ENCODE measurements at places on chromosomes 11 and 22. TPM values are rescaled to one million over a fixed set of nuclear protein-coding genes. Genes with fewer than 3 reads are reported as not detected.
A peak's percentile ranks its signal among the peaks of the same experiment; 100 is the strongest.

DNA sequence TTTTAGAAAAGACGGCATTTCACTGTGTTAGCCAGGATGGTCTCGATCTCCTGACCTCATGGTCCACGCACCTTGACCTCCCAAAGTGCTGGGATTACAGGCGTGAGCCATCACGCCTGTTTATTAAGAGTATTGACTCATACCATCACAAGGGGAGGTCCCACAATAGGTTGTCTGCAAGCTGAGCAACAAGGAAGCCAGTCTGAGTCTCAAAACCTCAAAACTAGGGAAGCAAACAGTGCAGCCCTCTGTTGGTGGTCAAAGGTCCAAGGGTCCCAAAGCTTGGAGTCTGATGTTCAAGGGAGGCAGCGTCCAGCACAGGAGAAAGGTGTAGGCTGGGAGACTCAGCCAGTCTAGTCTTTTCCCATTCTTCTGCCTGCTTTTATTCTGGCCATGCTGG, 32.8 kb upstream of the LDLRAD3 start:
- H3K4me1 ChIP-seq, result no peaks in the 10 kb centered on the region
- H3K36me3 ChIP-seq, result no peaks in the 10 kb centered on the region
- no peak for DNase-seq
- H3K4me3 ChIP-seq, result no peak overlapping the region
- no peak overlapping the region for H3K27ac ChIP-seq
- H3K27me3 ChIP-seq, result no peaks in the 10 kb centered on the region

DNA sequence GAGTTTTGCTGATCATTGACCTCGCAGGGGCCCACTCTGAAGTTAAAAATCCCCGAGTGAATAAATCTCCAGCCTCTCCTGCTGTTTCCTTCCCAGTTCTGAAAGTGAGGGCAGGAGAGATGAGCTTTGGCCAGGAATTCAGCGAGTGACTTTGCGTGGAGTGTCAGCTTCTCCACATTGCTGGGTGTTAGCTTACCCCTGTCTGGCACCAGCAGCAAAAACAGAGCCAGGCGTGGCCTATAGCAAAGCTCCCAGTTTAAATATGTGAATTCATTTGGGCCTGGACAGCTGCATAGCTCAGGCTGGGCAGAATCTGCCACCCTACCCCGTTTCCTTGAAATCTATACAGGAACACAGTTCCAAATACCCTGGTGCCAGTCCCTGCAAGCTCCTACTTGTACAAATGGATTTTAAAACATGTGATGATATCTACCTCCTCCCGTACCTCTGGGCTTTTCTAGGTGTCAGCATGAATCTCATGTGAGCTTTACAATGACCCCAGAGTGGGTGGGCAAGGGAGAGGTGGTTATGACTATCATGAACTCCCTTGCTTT, 25.6 kb downstream of the TIMP3 start:
- H3K4me3 ChIP-seq, result no peak overlapping the region
- H3K27me3 ChIP-seq, result peaks cover 7% of the 10 kb centered on the region
- no peak overlapping the region for H3K27ac ChIP-seq
- no peak for DNase-seq

DNA sequence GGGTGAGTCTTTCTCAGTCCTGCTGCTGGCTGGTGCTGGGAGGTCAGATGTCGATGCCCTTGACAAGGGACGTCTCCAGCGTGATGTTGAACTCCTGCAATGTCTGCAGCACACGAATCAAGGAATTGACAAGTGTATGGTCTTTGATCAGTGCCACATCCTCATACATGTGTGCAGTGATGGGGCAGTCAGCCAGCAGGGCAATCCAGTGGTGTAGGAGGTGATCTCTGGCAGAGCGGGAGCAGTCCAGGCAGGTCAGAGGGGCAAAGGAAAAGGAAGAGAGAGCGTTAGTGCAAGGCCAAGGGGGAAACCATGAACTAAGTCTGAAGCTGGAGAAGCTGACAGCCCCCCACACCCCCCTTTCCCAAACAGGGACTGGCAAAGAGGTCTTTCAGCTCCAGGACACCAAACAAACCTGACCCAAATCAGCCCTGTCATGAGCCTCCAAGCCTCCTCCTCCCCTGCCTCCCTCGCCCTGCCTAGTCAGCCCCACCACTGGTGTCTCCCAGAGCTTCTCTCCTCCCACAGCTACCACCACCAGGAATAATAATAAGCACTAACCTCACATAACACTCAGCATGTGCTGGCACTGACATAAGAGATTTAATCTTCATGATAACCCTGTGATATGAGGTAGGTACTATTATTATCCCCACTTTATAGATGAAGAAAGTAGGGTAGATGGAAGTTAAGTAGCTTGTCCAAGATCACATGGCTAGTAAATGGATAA, 48.4 kb upstream of the SCUBE2 start:
- no peak overlapping the region for H3K27ac ChIP-seq
- no peak overlapping the region for H3K4me3 ChIP-seq
- DNase-seq, result no peak
- no peaks in the 10 kb centered on the region for H3K27me3 ChIP-seq
- peaks cover 3% of the 10 kb centered on the region for H3K4me1 ChIP-seq

DNA sequence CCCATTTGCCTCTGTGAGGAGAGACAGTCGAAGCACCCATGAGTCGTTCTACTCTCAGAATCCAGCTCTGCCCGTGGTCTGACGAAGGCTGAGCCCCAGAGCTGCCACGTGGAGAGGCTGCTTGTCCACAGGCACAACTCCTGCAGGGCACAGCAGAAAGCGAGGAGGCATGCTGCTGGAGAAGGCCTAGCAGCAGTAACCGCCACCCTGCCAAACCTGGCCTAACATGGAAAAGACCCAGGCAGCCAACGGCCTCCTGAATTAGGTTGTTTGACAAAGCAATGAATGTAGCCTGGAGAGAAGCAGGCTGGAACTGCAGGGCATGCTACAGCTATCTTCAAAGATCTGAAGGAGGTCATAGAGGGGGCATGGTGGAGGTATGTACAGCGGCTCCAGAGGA, 89.7 kb downstream of the SNX19 start:
- H3K27ac ChIP-seq, result no peak overlapping the region
- no peaks in the 10 kb centered on the region for H3K4me1 ChIP-seq
- no peaks in the 10 kb centered on the region for H3K36me3 ChIP-seq
- H3K4me3 ChIP-seq, result no peak overlapping the region
- no peak for DNase-seq
- no peaks in the 10 kb centered on the region for H3K27me3 ChIP-seq

- DNase-seq, result no peak
- H3K4me1 ChIP-seq, result no peaks in the 10 kb centered on the region
- peaks cover 22% of the 10 kb centered on the region for H3K36me3 ChIP-seq
- no peak overlapping the region for H3K27ac ChIP-seq
Measured at GRCh38 chr11:60925868-60926267, 1.6 kb downstream of the TMEM132A start.

DNA sequence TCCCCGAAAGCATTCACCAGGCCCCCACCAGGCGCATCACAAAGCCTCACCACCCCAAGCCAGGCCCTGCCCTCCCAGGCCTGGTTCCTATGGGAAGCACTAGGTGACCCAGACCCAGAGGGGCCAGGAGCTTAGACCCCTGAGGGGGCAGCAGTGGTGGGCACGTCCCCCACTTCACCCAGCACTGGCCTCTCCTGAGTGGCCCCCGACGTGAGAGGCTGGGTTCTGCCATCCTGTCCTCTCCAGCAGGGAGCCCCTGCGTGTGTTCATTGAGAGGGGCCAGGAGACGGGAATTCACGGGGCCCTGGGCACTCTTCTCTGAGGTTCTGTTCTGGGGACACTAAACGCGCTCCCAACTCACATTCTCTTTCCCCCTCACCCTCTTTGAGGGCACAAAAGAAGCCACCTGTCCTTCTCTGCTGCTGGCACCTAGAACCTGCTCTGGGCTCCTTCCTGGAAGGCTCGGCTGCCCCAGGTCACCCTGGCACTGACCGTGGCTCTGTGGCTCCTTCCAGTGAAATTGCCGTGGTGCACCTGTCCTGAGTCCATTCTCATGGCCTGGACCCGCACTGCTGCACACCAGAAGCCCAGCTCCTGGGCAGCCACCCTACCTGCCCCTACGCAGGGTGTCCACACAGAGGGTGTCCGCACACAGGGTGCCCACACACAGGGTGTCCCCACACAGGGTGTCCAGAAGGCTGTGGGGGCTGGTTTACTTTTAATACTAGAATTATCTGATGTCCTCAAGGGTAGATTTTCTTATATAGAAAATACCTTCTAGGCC, 12.2 kb downstream of the PTDSS2 start:
- DNase-seq, result no peak
- H3K36me3 ChIP-seq, result peaks cover 13% of the 10 kb centered on the region
- no peak overlapping the region for H3K27ac ChIP-seq

DNA sequence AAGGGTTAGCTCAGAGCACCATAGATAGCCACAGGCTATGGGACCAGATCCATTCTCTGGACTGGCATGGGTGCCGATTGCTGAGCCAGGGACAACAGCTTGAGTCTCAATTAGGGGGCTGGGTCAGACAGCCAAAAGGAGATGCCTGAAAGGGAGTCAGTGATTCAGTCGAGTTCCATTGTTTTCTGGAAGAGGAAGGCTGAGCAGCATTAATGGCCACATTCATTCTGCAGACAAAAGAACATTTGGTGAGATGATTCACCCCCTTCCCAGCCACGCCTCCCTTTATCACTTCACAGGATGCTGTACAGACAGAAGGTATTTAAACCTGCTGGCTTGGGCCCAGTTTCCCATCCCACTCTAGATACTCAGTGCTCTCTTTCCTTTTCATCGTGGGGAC, 131.9 kb downstream of the ADAMTS15 start:
- H3K4me3 ChIP-seq, result no peak overlapping the region
- no peak for DNase-seq
- H3K36me3 ChIP-seq, result no peaks in the 10 kb centered on the region
- H3K27me3 ChIP-seq, result peaks cover 2% of the 10 kb centered on the region
- H3K4me1 ChIP-seq, result no peaks in the 10 kb centered on the region

GRCh38 chr22:21054714-21055563, 9.2 kb downstream of the LRRC74B start:
- DNase-seq, result no peak
- no peak overlapping the region for H3K27ac ChIP-seq
- no peaks in the 10 kb centered on the region for H3K36me3 ChIP-seq
- H3K4me1 ChIP-seq, result peaks cover 10% of the 10 kb centered on the region

DNA sequence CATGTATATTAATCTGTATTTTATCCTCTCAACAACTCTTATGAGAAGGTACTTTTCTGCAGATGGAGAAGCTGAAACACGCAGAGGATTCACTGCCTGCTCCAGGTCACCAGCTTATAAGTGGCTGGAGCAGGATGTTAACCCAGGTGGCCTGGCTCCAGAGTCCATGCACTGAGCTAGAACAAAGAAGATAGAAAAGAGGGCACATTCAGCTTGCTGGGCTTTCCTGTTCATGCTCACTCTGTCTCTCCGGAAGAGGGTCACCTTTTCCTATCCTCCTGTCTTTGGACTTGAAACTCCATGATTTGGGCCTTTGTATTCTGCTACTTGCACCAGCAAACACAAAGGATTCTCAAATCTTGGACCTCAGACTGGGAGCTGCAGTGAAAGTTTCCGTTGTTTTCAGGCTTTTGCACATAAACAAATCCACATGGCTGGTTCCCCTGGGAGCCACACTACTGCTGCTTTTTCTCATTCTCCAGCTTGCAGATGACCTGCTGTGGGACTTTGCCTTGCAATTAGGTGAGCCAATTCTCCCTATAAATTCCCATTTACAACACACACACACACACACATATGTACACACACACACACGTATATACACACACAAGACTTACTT, 117.3 kb upstream of the GRK3 start:
- DNase-seq, result no peak
- H3K36me3 ChIP-seq, result no peaks in the 10 kb centered on the region
- H3K27me3 ChIP-seq, result no peaks in the 10 kb centered on the region

GRCh38 chr22:29139965-29140782, 65.5 kb upstream of the EMID1 start:
- no peak for DNase-seq
- no peaks in the 10 kb centered on the region for H3K4me1 ChIP-seq
- no peaks in the 10 kb centered on the region for H3K36me3 ChIP-seq
- H3K27me3 ChIP-seq, result no peaks in the 10 kb centered on the region
- H3K27ac ChIP-seq, result no peak overlapping the region

- H3K27me3 ChIP-seq, result no peaks in the 10 kb centered on the region
- DNase-seq, result no peak
- no peak overlapping the region for H3K27ac ChIP-seq
- no peaks in the 10 kb centered on the region for H3K36me3 ChIP-seq
- H3K4me1 ChIP-seq, result no peaks in the 10 kb centered on the region
- H3K4me3 ChIP-seq, result no peak overlapping the region
Measured at GRCh38 chr11:37946155-37946766, 1348.2 kb upstream of the RAG2 start.

- H3K27ac ChIP-seq, result no peak overlapping the region
- no peak for DNase-seq
- no peaks in the 10 kb centered on the region for H3K4me1 ChIP-seq
- H3K4me3 ChIP-seq, result no peak overlapping the region
- no peaks in the 10 kb centered on the region for H3K36me3 ChIP-seq
Measured at GRCh38 chr11:69490516-69490915, 9.1 kb downstream of the LINC01488 start.

GRCh38 chr11:57357856-57358255, 19.7 kb downstream of the P2RX3 start:
- DNase-seq, result no peak
- H3K4me3 ChIP-seq, result no peak overlapping the region
- H3K27me3 ChIP-seq, result peaks cover 13% of the 10 kb centered on the region
- no peaks in the 10 kb centered on the region for H3K36me3 ChIP-seq
- H3K27ac ChIP-seq, result no peak overlapping the region

- no peak overlapping the region for H3K27ac ChIP-seq
- H3K36me3 ChIP-seq, result peaks cover 3% of the 10 kb centered on the region
- H3K4me1 ChIP-seq, result no peaks in the 10 kb centered on the region
- H3K4me3 ChIP-seq, result no peak overlapping the region
Measured at GRCh38 chr22:39685336-39686177, 115.0 kb downstream of the CACNA1I start.

GRCh38 chr22:41106122-41106968, 14.0 kb downstream of the EP300 start:
- H3K36me3 ChIP-seq, result peaks cover 15% of the 10 kb centered on the region
- H3K27me3 ChIP-seq, result no peaks in the 10 kb centered on the region
- no peak for DNase-seq
- H3K27ac ChIP-seq, result peak overlapping the region; percentile 25

GRCh38 chr11:97140885-97141494, 751.2 kb downstream of the JRKL start:
- H3K4me1 ChIP-seq, result no peaks in the 10 kb centered on the region
- H3K27me3 ChIP-seq, result no peaks in the 10 kb centered on the region
- H3K27ac ChIP-seq, result no peak overlapping the region
- H3K36me3 ChIP-seq, result no peaks in the 10 kb centered on the region
- H3K4me3 ChIP-seq, result no peak overlapping the region

DNA sequence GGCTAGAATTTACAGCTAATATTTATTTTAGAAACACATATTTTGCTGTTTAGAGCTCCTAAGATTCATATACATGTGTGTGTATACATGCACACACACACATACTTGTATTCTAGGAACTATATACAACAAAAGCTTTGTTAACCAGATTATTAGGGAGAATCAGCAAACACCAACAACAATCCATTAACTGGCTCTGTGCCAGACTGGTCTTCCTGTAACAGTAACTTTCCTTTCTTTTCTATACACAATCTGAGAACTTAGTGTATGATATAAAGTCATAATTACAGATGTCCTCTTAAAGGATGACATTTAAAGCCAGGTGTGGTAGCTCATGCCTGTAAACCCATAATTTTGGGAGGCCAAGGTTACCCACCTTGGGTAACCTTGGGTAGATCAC, 49.5 kb upstream of the CLNS1A start:
- H3K27ac ChIP-seq, result no peak overlapping the region
- peaks cover 64% of the 10 kb centered on the region for H3K36me3 ChIP-seq
- H3K4me3 ChIP-seq, result no peak overlapping the region
- no peak for DNase-seq

- H3K4me3 ChIP-seq, result peak overlapping the region; percentile 8
- no peaks in the 10 kb centered on the region for H3K27me3 ChIP-seq
- H3K4me1 ChIP-seq, result no peaks in the 10 kb centered on the region
Measured at GRCh38 chr11:34899633-34900016, 16.6 kb downstream of the APIP start.

Gene KRTAP5-2
- total RNA-seq, result not detected

Gene CCDC73
- total RNA-seq, result not detected

Gene DLG2
- total RNA-seq, result 2.9 TPM

Gene SAA2
- total RNA-seq, result 10.2 TPM

Gene OR51I1
- total RNA-seq, result not detected
